Subcutaneous adipose tissue (tissue), 4 donors: ENCODE measurements at places on chromosomes 1 and 21. TPM values are rescaled to one million over a fixed set of nuclear protein-coding genes. Genes with fewer than 3 reads are reported as not detected.

OPTC gene
- total RNA-seq: not detected

LYPD8 gene
- total RNA-seq: not detected

AKNAD1 gene
- total RNA-seq: not detected

UMODL1 gene
- not detected for total RNA-seq

ACKR1 gene
- total RNA-seq: 157 TPM

FAM167B gene
- 0.88 TPM for total RNA-seq

POU3F1 gene
- not detected for total RNA-seq

HPCAL4 gene
- total RNA-seq: not detected

FALEC gene
- total RNA-seq: not detected

CADM3 gene
- 2.8 TPM for total RNA-seq

SPOCD1 gene
- 6.4 TPM for total RNA-seq

CHAF1B gene
- 0.98 TPM for total RNA-seq

SYT6 gene
- total RNA-seq: 0.19 TPM

JAM2 gene
- 4.4 TPM for total RNA-seq

COPA gene
- total RNA-seq: 154 TPM

TMEM51 gene
- total RNA-seq: 0.94 TPM

KIAA0319L gene
- 35.9 TPM for total RNA-seq

TRIM58 gene
- total RNA-seq: 0.88 TPM

CYP4B1 gene
- 730 TPM for total RNA-seq

PDC gene
- not detected for total RNA-seq

SPRR2G gene
- not detected for total RNA-seq

ZFP69B gene
- total RNA-seq: 1.1 TPM

SLC35F3 gene
- not detected for total RNA-seq

BSND gene
- not detected for total RNA-seq
